ENCODE measurements at places on chromosomes 3 and 15.

DNA sequence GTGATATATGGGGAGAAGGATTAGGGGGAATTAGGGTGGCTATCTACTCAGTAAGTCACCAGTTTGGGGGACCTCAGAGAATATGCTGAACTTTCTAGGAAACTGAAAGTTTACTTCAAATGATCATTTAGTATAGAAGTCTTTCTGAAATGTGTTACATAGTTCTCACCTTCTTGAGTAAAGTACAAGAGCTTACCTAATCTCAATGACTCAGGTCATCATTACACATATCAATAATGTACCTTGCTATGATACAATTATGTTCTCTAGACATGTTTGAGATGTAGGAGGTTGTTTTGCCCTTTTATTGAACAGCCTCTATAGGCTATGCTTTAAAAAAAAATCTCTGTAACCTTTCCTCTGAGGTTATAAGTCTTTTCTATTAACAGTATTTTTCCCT lies 50.7 kb downstream of the TMEM41A start:
- DNase-seq = no peak

DNA sequence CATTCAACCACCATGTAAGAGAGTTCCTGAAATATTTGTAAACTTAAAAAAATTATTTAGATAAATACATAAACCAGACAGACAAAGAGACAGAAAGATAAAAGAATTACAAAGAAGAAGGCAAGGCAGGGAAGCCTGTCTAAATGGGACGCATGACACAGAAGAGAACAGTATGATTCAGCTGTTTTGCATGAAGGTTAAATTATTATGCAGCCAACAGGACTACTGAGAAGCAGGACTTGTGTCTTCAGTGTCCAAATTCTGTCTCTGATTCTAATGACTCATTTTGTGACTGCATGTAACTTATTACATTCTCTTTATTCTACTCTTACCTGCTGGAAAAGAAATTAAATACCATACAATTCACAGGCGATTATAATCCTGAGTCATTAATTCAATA lies 340.4 kb upstream of the KCNMB2 start:
- DNase-seq = no peak

DNA sequence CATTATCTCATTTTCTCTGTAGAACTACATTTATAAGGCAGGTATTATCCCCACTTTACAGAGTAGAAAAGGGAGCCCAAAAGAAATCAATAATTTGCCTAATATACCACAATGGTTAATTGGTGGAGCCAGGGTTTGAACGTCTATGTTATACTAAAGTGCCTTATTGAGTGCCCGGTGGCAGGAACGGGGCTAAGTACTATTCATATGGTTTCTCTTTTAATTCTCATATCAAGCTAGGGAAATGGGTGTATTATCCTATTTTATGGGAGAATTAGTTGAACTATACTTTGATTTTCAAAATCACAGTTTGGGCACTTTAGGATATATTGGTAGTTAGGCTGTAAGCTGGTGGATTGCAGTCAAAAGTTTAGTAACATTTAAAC lies 1.5 kb downstream of the CEP97 start:
- no peak for DNase-seq

GRCh38 chr3:182440101-182440500 lies 353.2 kb upstream of the ATP11B start:
- no peak for DNase-seq

DNA sequence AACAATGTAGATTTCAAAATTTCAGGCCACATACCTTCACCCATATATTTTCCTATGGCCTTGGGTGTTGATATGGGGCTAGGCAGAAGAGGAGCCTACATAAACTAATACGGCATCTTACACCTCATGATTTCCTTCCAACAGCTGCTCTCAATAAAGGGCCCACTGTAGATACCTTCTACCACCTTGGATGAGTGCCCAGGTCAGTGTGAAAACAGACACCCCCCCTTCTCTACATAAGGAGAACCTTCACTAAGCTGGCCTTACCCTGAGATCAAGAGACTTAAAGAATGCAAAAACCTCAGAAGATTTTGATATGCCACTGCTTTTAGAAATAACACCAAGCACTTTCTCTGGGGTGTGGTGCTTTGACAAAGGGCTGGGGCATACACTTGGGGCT lies 42.7 kb downstream of the SH3BP5 start:
- no peak for DNase-seq

Measured in stimulated activated CD4-positive, alpha-beta T cell treated with anti-CD3 and anti-CD28 coated beads, Interleukin-1b, Interleukin-23, amount 100 ng/mL, for 24 hours (primary cell).